Activated CD8-positive, alpha-beta memory T cell treated with anti-CD3 and anti-CD28 coated beads for 24 hours (primary cell): ENCODE measurements at places on chromosomes 2 and 18.

- DNase-seq, result no peak
These were observed 67.2 kb upstream of the ACYP2 start for GRCh38 chr2:54048117-54048785.

- no peak for DNase-seq
These were observed 413.6 kb upstream of the KCNH7 start for GRCh38 chr2:163252199-163252598.

- DNase-seq, result no peak
These were observed 13.8 kb upstream of the DNAJC27 start for GRCh38 chr2:24985511-24985910.

GRCh38 chr2:169260246-169260645, 102.1 kb downstream of the LRP2 start:
- no peak for DNase-seq

GRCh38 chr2:11949732-11950523, 203.5 kb downstream of the LPIN1 start:
- DNase-seq, result no peak

- no peak for DNase-seq
These were observed 362.4 kb downstream of the CYRIA start for GRCh38 chr2:16303273-16303577.

- no peak for DNase-seq
These were observed 45.1 kb downstream of the RNU4ATAC start for GRCh38 chr2:121575800-121576199.

GRCh38 chr2:235520787-235521186, 26.9 kb downstream of the AGAP1 start:
- DNase-seq, result no peak

DNA sequence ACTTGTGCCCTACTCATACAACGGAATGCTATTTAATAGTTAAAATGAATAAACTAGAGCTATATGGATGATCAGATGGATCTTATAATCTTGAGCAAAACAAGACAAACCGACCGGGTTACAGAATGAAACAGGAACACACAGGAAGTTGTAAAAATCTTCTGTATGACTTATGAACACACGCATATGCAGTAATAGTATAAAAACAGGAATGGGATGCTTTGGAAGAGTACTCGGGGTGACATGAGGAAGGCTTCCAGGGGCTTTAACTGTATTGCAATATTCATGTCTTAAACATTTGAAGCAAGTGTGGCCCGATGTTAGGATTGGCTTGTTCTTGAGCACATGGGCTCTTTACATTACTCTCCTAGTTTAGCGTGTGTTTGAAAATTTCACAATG, 14.9 kb upstream of the E2F6 start:
- DNase-seq, result no peak

DNA sequence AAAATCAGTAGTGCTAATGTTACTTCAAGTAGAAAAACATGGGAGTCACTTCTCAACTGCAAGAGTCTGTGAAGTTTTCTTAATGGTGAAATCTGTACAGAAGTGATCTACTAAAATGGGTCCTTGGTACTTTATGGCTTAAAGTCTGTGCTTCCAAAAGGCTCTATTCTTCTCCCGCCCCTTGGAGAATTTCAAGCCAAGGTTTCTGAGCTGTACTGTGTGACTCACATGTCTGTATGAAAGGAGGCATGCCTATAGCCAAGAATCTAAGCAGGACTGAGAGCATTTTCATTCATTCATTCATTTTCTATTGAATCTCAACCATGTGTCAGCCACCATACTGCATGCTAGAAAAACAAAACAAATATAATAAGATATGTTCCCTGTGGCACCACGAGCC, 19.8 kb upstream of the DDX18 start:
- no peak for DNase-seq

DNA sequence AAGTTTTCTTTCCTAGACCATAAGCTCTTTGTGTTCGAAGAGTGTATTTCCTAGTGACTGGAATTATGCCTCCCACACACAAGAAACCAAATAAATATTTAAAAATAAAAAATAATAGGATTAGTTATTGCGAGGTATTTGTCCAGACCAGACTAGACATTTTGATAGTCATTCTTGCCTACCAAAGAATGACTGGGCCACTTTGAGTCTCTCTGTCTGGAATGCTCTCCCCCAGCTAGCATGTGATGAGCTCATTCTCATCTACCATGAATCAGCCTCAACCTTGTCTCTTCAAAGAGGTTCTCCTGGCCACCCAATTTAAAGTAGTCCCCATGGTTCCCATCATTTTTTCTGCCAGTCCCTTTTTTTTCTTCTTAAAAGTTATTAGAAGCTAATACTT, 13.9 kb upstream of the DSC1 start:
- DNase-seq, result no peak

- DNase-seq, result no peak
These were observed 60.8 kb upstream of the TXNDC2 start for GRCh38 chr18:9824952-9825371.

- no peak for DNase-seq
These were observed 6.5 kb downstream of the RBBP8 start for GRCh38 chr18:22939649-22940048.

DNA sequence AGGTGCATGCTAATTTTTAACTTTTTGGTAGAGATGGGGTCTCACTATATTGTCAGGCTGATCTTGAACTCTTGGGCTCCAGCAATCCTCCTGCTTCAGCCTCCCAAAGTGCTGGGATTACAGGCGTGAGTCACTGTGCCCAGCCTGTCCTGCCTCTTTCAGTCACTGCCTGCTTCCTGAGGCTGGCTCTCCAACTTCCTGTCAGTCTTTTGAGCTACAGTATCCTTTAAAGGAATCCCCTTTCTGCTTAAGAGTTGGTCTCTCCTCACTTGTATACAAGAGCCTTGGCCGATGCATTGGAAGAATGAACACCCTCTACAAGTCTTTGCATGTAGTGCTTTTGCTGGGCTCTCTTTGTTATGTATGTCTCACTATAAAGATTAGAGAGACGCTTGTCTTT, 88.4 kb upstream of the SMAD2 start:
- peak; percentile 4 for DNase-seq

- DNase-seq, result no peak
These were observed 678.4 kb downstream of the IRS1 start for GRCh38 chr2:226121046-226121738.

- DNase-seq, result peak; percentile 43
These were observed 167.5 kb downstream of the DYSF start for GRCh38 chr2:71620851-71621251.

- no peak for DNase-seq
These were observed 49.0 kb downstream of the ZDBF2 start for GRCh38 chr2:206323486-206323885.

DNA sequence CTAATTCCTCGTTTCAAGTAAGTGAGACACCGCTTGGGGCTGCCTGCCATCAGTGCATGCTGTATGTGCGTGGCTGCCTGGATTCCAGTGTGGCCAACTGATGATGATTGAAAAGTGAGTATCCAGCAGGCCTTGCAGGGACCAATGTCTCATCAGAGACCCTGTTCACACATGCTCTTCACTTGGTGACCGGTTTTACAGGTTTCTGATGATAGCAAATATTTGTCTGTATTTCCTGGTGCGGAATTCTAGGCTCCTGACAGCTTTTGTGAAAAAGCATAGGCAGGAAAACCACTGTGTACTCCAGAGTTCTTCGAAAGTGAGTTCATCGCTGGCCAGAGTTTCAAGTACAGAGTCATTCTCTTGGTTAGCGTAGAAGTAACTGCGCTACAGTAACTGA, 13.8 kb upstream of the YWHAQ start:
- no peak for DNase-seq
